Activated T-helper 1 cell treated with anti-CD3 and anti-CD28 coated beads, Interleukin-2, amount 50 U/mL, for 16 hours (primary cell): ENCODE measurements at places on chromosomes 3 and 15.

DNA sequence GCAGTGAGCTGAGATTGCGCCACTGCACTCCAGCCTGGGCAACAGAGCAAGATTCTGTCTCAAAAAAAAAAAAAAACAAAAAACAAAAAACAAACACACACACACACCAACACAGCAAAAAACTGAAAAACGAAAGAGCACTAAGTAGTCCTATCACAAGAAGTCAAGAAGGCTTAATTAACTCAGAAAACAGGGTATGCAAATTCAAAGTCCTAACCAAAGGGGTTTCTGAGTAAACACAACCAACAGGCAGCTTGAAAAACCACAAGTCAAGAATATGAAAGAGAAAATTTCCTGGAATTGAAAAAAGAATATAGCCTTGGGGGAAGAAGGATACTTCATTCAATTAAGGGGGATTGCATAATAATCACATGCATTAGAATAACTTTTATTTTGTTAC, 37.7 kb upstream of the PARP14 start:
- DNase-seq: no peak

- no peak for DNase-seq
Observed at GRCh38 chr3:46714728-46715506, 2.8 kb downstream of the PRSS50 start.

- DNase-seq: no peak
Observed at GRCh38 chr3:8421267-8421666, 80.4 kb upstream of the LMCD1 start.

- DNase-seq: no peak
Observed at GRCh38 chr15:85722374-85723152, 72.2 kb downstream of the KLHL25 start.
